ENCODE measurements at places on chromosomes 1 and 21. TPM values are rescaled to one million over a fixed set of nuclear protein-coding genes. Genes with fewer than 3 reads are reported as not detected.

DNA sequence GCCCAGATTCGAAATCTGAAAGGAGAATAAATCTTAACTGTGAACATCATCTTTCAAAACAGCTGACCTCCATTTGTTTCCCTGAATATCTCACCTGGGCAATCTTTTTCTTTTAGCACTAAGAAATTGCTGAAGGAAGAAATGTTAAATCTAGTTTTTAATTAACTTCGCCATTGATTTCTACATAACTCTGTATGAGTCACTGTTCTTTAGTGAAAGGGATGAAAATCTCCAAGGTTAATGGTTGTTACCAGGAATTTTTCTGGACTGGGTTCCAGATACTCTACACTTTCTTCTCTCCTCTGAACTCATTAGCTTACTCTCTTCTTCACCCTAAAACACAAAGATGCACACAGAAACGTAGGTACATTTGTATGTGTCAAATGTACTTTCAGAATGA, 235.7 kb downstream of the BACH1 start:
- no peak for DNase-seq

GRCh38 chr1:8317647-8318381, at the start of gene SLC45A1:
Gene SLC45A1, plus strand, starts transcription at chr1:8318114. Its CDS starts 6,216 bp downstream, at chr1:8324330.
- peak; percentile 36 for DNase-seq

Gene PYHIN1
- polyA plus RNA-seq: 1.5 TPM

DNA sequence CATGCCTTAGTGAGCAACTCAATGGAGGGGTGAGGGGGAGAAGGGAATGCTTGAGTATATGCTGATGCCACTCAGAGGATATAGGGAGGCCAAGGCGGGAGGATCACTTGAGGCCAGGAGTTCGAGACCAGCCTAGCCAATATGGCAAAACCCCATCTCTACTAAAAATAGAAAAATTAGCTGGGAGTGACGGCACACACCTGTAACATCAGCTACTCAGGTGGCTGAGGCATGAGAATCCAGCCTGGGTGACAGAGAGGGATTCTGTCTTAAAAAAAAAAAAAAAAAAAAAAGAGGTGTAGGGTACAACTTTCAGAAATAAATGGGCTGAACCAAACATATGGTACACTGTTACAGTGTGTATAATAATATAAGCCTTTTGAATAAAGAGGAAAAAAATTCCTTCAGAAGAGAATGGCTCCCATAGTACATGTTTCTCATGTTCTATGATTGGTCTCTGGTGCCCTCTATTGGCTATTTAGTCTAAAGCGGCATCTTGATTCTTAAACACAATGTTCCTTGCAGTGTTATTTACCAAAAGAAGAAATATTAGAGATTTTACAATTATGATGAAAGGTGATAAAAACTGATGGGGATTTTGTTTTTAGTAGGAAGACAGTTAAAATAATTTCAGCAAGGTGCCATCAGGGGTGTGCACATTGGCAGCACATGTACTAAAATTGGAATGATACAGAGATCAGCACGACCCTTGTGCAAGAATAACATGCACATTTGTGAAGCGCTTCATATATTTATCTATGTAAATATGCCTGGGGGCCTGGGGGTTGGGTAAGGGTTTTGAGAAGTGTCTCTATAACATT, 109.8 kb downstream of the PATJ start:
- DNase-seq: peak; percentile 83

DNA sequence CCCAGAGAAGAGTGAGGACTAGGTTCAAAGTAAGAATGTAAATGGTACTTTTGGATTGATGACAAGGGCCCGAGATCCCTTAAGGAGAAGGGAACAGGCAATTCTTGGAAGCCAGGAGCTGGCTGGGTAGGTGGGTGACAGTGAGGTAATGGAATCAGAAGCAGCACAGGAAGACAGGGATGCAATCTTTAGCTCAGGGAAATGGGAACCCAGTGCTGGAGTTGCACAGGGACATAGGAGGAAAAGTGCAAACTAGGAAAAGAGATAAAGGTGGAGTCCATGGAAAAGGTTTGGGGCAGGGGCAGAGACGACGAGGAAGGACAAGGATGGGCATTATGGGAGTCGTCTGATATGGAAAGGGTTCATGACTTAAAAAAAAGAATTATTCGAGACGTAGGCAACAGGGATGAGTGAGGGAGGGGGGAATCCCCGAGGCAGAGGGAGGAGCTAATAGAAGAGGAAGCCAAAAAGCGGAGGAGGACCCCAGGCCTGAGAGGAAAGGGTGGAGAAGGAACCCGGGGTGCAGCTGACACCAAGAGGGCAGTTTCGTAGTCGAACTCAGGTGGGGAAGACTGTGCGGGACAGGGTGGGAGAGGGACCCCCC, 495 bp downstream of the PI4KB start:
- peak; percentile 68 for DNase-seq

DNA sequence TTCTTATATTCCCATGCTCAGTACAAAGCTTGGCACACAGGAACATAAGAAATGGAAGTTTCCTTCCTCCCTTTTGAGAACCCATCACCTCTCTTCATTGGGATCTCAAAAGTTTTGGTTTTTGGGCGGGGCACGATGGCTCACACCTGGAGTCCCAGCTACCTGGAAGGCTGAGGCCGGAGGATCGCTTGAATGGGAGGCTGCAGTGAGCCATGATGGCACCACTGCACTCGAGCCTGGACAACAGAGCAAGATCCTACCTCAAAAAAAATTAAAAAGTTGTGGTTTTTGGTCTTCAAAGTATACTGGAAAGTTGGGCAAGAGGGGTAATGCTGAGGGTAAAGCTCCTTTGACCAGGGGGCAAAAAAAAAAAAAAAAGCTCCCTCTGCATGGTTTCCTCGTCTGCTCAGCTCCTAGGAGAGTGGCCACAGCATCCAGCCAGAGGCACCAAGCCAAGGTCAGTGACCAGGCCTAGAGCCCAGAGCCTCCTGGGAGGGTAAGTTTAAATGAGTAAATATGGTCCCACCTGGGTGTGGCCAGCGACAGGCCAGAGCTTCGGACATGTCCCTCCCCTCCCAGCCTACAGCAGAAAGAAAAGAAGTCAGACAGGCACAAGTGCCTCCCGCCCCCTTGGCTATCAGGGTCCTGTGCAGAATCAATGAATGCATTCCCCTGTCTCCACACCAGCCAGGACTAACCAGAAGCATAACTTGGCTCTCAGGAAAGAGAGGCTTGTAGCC, 5.0 kb downstream of the MEF2D start:
- DNase-seq: no peak

DNA sequence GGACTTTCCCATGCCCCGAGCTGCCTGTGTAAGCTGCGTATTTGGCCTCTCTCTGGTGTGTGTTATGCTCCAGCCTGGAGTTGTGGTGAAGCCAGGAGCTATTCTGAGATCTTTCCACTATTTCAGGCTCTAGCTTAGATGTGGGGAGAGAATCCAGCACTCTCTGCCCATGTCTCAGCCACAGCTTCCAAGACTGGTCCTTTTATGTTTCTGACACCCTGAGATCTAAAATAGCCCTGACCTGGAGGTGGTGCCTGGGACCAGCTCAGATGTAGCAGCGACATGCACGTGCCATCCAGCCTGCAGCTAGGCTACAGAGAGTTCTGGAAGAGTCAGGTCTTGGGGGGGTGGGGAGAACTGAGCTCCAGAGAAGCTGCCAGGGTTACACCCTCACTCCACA, 76.5 kb downstream of the TENT5C start:
- no peak for DNase-seq

- DNase-seq: no peak
Observed at GRCh38 chr1:1074631-1075147, 583 bp upstream of the RNF223 start.

- DNase-seq: no peak
Observed at GRCh38 chr1:200624679-200625335, 4.3 kb upstream of the KIF14 start.

GRCh38 chr1:23865543-23865930, 2.6 kb downstream of the FUCA1 start:
- peak; percentile 16 for DNase-seq

DNA sequence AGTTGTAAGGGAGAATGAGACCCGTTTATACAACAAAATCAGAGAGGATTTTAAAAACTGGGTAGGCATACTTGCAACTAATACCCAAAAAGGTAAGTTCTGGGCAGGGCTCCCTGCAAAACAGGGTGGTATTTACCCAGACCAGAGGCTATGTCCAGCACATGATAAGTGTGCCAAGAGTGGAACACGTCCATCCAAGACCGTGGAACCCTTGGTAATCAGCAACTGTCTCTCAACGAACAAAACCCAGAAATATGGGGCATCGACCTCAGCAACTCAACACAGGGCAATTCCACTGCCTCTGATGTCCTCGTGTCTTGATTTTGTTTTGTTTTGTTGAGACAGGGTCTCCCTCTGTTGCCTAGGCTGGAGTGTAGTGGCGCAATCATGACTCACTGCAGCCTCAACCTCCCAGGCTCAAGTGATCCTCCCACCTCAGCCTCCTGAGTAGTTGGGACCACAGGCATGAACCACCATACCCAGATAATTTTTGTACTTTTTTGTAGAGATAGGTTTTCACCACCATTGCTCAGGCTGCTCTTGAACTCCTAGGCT, 26.7 kb upstream of the MX1 start:
- DNase-seq: no peak

DNA sequence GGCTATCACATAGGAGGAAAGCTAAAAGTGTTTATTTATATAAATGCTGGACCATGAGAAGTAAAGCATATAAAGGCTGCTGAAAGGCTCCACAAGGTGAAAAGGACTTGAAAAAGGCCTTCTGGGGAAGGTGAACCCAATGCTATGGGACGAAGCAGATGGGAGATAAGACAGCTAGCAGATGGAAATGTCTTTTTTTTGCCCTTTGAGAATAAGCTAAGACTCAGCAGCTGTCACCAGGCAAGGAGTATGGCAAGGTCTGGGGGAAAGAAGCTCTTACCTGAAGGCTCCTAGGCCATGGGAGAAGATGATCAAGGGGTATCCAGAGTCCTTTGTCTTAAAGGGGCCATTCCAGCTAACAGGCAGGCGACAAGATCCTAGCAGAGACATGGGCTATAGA, 9.9 kb downstream of the PAFAH2 start:
- no peak for DNase-seq

DNA sequence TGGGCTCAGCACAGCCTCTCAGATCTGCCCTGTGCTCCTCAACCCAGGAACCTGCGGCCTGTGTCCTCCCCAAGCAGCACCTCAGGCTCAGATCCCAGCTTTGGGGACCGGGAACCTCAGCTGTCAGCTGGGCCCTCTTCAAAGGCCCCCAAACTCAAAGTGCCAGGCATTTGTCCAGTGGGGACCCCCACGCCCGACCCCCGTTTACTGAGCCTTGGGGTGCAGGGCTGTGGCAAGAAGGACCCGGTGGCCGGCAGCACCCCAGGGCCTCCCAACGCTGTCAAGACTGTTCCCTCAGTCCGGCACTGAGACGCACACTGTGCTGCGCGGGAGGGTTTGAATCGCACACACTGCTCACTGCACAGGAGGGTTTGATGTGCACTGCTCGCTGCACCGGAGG, 35.0 kb downstream of the MORN1 start:
- DNase-seq: no peak

GRCh38 chr1:111225717-111226400, 1.7 kb upstream of the CHI3L2 start:
- no peak for DNase-seq

Gene SFT2D2
- 11.8 TPM for polyA plus RNA-seq

GRCh38 chr21:42552407-42553336, 39.0 kb downstream of the SLC37A1 start:
- no peak for DNase-seq

DNA sequence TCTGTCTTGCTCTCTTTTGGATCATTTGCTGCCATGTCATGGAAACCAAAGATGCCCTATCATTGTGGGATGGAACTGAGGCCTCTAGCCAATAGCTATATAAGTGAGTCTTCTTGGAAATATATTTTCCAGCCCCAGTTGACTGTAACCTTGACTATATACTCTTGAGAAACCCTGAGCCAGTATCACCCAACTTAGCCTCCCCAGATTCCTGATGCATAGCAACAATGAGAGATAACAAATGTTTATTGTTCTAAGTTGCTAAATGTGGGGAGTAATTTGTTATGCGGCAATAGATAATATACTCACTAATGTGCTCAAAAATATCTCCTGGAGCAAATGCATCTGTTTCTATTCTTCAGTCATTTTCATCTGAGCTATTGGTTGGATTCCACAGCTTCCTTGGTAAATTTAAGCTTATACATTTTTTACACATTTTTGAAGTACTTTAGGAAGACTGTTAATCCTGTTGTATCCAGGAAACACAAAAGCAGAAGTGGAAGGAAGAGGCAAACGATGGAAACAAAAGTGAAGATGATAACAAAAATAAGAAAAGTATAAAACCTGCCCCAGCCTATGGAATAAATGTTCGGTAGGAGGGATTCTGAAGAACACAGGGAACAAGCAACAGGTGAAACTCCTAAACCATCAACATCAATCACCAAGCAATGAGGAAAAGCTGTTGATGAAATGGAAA, 6.3 kb upstream of the SRRM1 start:
- no peak for DNase-seq

Gene PALMD
- 80.9 TPM for polyA plus RNA-seq

Gene DIO1
- 0.18 TPM for polyA plus RNA-seq

DNA sequence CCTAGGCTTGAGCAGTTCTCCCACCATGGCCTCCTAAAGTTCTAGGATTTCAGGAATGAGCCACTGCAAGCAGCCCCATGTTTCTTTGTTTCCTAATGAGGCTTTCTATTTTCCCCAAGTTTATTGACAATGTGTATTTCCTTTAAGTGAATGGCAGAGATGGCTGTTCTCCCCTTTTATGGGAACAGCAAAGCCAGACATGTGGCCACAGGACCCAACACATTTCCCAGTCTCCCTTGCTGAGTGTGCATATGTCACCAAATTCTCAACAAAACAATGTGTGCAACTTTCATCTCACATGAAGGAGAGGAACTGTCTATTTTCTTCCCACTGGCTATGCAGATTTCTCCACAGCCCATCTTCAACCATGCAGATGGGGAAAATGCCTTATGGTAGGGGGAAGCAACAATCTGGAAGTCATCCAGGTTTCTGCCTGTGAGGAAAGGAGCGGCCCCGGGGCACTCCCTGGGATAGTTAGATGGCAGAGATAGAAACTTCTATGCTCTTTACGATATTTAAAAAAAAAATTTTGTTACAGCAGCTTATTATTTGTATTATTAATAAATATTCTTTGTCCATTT, 28.6 kb upstream of the MAP10 start:
- no peak for DNase-seq

Gene AIRE
- polyA plus RNA-seq: 0.05 TPM

DNA sequence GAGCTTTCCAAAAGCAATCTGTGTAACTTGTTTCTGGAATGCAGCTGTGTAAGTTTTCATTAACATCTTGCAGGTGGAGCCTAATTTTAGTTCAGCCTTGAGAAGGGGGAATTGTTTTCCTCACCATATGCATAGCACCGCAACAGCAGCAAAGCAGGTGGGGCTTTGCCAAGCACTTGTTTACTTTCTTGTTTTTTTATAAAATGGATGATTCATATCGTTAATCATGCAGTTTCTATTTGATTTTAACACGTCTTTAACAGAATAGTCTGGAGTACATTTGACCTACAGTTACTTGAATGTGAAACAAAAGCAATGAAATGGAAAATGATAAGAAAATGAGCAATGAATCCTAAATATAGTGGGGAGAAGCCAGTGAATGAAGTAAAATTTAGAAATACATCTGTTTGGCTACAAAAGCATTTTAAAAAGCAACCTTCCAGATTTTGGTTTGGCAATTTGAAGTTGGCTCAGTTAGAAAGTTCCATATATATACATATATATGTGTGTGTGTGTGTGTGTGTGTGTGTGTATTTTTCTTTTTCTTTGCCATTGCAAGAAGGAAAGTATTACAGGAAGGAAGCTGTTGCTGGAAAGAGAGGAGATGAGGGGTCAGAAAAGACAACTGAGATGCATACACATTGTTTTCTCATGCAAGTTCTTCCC, 119.0 kb upstream of the ADGRL2 start:
- peak; percentile 72 for DNase-seq

Data from muscle of arm (tissue), 14 donors.